RWPE2 (cell line): ENCODE measurements at places on chromosomes 1 and 21.

GRCh38 chr1:36166938-36167905, 11.3 kb downstream of the MAP7D1 start:
- no peak for DNase-seq

DNA sequence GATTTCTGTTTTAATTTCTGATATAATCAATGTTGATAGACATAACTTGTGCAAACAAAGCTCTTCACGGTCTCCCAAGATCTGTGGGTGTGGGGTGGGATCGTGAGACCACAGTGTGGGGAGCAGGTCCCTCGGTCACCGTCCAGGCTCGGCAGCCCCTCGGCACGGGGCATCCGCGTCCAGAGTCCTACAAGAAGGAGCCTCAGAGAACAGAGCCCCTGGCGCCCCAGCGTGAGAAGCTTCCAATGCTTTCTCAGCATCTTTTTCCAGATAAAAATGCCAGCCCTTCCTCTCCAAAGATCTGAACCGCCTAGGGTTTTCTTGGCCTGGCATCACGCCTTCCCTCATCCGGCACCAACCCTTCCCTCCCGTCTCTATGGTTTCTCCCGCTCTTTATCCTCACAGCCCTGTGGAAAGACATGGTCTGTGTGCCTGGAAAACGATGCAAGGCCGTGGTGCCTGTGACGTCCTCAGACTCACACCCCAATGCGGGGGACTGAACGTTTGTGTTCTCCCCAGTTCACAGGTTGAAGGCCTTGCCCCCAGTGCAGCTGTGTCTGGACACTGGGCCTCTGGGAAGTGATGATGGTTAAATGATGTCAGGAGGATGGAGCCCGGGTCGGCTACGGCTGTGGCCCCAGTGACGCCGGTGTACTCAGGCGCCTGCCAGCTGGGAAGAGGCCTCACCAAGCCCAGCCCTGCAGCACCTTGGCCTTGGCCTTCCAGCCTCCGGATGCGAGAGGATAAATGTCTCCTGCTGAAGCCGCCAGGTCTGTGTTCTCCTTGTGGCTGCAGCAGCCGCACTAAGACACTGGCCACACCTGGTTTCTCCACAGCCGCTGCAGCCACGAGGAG, 45.9 kb upstream of the COL6A2 start:
- DNase-seq = no peak

DNA sequence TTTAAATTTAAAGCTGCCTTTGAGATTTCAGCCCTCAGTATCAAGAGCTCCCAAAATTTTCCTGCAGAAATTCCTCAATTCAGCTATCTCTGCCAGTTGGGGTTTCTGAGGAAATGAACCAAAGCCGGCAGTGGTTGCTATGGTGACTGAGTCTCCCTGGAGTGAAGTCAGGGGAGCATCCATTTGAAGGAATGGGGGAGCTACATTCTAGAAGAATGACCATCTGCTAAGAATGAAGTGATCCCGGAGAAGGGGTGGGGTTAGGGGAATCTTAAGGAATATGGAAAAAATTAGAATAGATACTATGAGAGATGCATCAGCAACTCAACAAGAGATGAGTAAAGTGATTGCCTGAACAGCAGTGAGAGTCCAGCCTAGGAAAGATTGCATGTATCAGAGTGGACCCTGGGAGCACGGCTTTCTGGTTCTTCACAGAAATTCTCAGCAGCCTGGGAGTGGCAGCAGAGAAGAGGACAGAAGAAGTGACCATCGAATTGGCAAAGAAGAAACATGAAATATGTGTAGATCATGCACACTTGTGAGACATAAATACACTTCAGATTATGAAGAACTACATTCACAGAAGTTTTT, 94.7 kb downstream of the CHD1L start:
- no peak for DNase-seq

DNA sequence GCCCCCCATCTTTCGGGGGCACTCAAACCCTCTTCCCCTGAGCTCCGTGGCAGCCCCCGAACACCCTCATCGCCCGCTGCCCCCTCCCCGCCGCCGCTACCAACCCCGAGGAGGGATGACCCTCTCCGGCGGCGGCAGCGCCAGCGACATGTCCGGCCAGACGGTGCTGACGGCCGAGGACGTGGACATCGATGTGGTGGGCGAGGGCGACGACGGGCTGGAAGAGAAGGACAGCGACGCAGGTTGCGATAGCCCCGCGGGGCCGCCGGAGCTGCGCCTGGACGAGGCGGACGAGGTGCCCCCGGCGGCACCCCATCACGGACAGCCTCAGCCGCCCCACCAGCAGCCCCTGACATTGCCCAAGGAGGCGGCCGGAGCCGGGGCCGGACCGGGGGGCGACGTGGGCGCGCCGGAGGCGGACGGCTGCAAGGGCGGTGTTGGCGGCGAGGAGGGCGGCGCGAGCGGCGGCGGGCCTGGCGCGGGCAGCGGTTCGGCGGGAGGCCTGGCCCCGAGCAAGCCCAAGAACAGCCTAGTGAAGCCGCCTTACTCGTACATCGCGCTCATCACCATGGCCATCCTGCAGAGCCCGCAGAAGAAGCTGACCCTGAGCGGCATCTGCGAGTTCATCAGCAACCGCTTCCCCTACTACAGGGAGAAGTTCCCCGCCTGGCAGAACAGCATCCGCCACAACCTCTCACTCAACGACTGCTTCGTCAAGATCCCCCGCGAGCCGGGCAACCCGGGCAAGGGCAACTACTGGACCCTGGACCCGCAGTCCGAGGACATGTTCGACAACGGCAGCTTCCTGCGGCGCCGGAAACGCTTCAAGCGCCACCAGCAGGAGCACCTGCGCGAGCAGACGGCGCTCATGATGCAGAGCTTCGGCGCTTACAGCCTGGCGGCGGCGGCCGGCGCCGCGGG, 837 bp downstream of the FOXD3 start:
- DNase-seq = no peak

GRCh38 chr1:15939181-15940109, 36.5 kb downstream of the ZBTB17 start:
- no peak for DNase-seq

GRCh38 chr1:25875856-25876692, 566 bp upstream of the PAQR7 start:
- no peak for DNase-seq

DNA sequence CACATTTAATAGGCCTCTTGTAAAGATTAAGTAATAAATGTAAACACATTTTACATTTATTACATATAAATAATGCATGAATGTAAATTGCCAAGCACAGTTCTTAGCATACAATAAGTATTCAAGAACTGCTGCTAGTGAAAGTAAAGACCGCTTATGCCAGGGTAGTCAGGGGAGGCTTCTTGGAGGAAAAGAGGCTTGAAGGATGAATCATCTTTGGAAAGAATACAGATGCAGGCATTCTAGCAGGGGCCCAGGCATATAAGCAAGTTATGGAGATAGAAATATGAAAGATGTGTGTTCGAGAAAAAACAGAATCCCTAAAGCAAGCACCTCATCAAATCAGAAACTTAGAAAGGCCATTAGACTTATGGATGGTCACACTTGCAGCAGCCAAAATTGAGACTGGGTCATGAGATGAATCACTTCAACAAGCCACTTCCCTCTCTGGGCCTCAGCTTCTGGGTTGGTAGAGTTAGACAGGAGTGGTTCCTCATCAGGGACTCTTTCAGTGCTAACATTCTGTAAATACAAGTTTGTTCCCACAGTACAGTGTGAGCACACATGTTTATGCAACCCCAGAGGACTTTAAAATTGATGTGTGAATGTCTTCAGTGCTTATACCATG, 79.8 kb upstream of the ROR1 start:
- DNase-seq = no peak

GRCh38 chr1:203663821-203664220, 37.2 kb downstream of the ATP2B4 start:
- no peak for DNase-seq

GRCh38 chr1:10979483-10979920, 33.0 kb upstream of the TARDBP start:
- no peak for DNase-seq

GRCh38 chr21:26684889-26685288, 111.8 kb upstream of the CYYR1 start:
- DNase-seq = no peak

DNA sequence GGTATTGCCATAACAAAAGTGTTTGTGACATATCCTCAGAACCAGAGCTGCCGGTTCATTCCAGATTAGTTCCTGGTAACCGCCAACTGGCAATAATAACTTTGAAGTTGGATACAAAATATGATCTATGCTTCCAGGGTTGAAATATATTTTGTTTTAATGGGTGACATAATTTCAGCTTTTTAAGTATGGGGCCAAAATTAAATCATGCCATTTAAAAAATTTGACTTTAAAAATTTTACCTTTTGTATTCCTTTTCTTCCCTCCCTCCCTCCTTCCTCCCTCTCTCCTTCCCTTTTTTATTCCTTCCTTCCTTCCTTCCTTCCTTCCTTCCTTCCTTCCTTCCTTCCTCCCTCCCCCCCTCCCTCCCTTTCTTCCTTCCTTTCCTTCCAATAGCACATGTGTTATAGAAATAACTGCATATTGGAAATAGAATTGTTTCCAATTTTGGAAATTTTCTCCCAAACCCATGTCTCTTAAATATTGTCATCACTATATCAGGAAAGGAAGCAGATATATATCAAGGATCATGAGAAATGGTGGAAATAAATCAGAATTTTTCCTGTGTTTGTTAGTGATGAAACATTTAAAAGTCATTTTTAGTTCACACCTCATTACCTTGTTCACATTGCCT, 12.0 kb upstream of the KIFAP3 start:
- DNase-seq = no peak

DNA sequence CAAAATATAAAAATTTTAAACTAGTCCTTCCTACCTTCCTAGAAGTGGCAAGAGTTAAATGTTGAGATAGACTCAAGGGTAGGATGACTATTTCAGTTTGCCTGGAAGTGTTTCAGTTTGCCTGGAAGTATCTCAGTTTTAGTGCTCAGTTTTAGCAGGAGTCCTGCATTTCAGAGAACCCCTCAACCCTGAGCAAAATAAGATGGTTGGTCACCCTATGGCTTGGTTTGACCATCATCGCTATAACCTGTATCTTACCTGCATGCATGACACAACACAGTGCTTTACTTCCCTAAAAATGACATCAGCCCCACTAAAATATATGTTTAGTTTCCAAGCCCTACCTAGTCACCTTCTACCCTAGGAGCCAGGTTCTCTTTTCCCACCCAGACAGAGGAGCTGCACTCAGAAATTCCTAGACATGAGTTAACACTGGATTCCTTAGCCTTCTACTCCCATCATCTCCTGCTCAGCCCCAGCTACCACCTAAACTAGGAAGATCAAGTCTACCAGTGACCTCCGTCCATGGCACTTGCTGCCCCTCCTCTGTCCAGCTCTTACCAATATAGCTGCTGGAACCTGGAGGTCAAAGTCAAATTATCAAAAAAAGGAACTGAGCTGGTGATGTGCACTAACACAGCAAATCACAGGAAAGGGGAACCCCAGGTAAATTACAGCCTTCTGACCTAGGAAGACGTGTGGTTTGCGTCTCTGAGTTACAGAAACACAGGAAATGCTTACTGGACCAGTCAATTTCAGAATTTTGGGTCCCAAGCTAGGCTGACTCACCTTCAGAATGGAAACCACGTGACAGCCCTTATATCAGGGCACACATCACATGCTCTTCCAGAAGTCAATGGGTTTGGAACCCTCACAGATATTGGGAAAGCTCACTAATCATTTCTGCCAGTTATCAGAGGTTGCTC, 2.2 kb upstream of the G0S2 start:
- no peak for DNase-seq

DNA sequence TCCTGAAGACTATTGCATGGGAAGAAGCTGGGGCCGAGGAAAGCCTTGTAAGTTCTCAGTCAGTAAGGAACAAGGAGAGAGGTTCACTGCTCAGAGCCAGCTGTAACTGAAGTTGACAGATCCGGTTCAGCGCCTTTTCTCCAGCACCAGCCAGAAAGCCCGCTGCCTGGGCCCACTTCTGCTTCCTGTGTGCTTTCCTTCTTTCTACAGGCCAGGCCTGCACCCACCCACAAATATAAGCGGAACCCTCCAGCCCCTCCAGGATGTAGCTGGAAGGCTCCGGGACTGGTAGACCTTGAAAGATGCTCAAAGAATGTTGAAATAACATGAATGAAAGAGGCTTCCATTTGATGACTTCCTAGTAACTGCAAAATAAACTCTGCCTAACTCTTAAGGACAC, 38.8 kb downstream of the PARP1 start:
- no peak for DNase-seq

DNA sequence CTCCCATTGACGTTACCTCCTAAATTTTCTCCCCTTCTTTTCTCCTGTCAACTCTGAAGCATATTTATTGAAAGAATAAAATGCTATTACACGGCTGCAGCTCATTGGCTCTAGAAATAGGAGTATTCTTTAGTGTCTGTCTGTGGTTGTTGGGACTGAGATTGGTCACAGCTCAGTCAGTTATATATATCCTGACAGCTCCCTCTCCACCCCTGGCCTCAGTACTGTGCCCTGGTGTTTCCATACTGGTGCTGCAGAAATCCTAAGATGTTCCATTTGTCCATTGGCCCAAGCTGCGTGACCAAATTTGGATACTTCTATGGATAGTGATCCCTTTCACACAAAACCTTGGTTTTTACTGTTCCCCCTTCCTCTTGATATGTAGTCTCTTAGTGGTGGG, 67.3 kb downstream of the RALGPS2 start:
- DNase-seq = no peak

DNA sequence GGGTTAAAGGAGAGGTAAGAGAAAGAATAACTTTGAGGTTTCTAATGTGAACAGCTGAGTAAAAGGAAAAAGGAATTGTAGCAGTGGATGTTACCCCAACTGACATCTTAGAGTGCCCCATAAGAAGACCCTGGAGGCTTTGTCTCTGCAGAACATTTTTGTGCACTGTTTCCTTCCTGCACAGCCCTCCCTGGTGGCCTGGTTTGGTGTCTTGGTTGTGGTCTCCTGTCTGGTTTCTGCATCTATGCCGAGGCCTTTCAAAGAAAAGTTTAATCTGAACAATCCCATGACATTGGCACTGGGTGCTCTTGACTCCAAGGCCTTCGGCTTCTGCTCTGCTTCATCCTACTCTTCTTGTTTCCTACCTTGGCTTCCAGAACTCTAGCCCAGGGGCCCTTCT, 57.8 kb downstream of the RHOU start:
- no peak for DNase-seq

DNA sequence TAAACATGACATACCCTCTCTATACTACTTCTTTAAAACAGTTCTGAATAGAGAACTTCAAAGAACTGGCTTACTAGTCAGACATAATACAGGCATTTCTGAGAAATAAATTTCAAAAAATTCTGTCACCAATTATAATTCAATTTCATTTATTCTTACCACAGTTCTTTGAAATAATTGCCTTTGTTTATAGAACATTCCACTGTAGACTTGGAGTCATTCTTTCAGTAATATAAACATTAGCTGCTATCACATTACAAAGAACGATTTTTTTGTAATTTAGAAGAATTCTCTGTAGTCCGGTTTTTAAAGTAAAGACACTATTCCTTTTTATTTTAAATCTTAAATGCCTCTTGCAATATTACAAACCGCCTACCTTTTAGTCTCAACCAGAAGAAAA, 146.4 kb upstream of the COL11A1 start:
- no peak for DNase-seq

DNA sequence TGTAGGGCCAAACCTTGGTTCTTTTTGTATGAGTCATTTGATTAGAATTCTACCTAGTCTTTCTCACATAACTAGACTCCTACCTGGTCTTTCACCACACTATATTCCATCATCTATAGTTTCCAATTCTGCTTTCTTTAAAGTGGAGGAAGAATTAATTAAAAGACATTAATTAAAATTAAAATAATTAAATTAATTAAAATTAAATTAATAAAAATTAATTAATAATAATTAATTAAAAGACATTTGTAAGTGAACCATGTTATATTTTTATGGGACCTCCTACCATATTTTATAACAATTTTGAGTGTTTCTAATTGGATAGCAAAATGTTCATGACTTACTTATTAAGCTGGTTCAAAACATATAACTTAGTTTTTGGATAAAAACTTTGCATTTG, 77.4 kb downstream of the CCDC18 start:
- DNase-seq = no peak

- no peak for DNase-seq
These were observed 19.4 kb downstream of the RPS6KC1 start for GRCh38 chr1:213070406-213070805.
